ENCODE measurements at places on chromosomes 1 and 21.

DNA sequence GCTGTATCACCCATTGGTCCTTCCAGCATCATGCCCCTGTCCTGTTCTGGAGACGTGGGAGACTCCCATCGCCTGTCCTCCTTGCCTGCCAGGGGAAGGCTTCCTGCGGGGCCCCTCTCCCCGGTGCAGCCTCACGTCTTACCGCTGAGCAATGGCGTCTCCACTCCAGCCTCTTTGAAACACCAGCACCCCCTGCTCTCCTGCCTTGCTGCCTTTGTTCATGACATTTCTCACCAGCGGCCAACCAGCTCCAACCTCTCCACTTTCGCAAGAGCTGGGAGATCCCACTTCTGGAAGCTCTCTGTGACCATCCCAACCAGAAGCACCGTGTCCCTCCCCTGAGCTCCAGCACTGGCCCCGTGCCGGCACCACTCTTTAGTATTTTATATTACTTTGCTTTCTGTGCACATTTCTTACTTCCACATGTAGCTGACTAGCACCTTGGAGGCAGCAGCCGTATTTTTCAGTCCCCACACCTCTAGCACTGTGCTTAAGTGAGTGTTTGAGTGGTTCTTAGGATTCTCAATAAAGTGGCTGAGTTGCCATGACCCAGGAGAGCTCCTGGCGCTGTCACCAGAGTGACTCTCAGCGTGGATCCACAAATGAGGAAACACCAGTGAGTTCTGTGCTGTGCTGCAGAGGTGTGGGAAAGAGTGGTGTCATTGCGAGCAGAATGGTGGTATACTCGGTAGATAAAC is 83.5 kb downstream of the ATP5PO start:
- DNase-seq: no peak

GRCh38 chr21:45493401-45494001 is 48.7 kb downstream of the SLC19A1 start:
- DNase-seq: no peak

GRCh38 chr1:234665975-234666605 is 56.1 kb upstream of the IRF2BP2 start:
- DNase-seq: no peak

- DNase-seq: no peak
Observed at GRCh38 chr1:54464031-54464476, 57.9 kb upstream of the SSBP3 start.

GRCh38 chr1:72221811-72222210 is 60.5 kb downstream of the NEGR1 start:
- no peak for DNase-seq

GRCh38 chr1:42963378-42964043 is 4.8 kb upstream of the SLC2A1 start:
- DNase-seq: no peak

DNA sequence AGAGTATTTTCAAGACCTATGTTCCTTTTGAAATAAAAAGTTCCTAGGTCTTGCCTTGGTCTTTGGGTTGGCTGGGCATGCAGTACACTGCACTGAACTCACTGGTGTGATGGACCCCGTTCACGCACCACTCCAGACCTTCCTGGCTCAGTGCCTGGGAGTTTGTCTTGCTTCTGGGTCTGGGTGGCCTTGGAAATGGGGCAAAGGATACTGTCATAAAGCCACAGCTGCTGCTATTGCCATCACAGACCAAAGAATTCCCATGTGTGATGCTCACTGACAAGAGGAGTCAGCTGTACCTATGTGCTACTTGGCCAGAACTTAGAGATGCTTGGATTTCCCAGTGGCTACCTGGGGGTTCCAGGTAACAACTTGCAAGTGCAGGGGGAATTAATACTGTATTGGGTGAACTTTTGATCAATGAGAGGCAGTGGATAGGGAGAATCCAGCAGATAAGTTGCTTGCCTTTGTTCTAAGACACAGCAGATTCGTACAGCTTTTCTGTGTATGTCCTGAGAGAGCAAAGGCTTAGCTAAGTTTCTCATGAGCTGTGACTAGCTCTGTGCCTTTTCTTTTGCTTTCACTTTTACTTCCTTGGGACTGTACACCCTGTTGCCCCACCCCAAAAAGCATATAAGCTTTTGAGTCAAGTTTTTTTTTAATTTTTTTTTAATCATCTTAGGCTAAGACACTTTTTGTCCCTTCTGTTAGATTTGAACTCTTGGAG is 115.3 kb downstream of the RUNX1 start:
- DNase-seq: no peak

DNA sequence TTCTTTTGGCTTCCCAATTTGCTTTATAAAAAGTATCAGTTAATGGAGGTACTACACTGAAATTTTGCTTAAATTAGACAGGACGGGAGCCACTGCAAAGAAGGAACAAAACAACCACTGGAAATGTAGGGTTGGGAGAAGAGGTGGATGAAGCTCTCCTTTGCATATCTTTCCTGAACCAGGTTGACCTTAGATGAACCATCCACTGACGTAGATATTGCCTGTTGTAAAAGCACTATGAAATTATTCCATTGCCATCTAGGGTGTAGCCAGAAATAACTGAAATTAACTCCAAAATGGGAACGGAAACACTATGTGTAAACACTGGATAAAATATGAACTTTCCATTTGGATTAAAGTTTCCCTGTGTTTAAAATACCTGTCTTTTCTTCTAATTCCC is 1.2 kb upstream of the ABL2 start:
- no peak for DNase-seq

- no peak for DNase-seq
Observed at GRCh38 chr21:19049567-19049966, 646.0 kb upstream of the TMPRSS15 start.

DNA sequence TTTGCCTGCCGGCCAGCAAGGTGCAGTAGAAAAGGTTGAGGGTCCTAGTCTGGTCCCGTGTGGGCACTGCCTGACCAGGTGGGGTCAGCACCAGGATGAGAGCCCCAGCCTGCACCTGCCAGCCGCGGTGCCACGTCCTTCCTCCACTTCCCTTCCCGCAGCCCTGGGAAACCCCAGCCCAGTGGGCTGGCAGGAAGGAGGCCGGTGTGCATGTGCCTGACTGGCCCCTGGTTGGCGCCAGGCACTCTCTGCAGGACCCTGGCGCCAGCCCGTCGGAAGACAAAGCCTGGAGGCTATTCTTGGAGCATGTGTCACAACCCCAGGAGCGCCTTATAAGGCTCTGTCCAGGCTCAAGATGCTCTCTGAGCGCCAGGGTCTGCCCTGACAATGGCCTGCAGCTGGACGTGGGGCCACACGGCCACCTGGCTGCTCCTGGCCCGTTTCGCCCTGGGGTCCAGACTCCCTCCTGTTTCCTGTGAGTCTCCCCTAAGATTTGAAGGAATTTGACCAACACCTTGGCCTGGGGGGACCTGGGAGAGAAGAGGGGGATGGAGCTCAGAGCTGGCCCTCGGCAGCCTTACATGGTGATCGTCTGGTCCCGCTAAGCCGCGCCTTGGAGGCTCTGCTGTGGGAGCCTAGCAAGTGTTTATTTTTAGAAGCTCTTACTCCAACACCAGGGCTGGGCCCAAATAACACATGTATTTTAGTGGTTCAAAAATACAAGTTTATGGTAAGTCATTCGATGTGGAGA is 31.9 kb upstream of the POFUT2 start:
- no peak for DNase-seq

- no peak for DNase-seq
Observed at GRCh38 chr1:231192620-231193163, 30.8 kb downstream of the TRIM67 start.

GRCh38 chr21:29719521-29719920 is 220.3 kb downstream of the GRIK1 start:
- DNase-seq: no peak
